CD4-positive, alpha-beta T cell treated with Interleukin-4 for 1 hour (primary cell): ENCODE measurements at places on chromosomes 6 and 20.

- DNase-seq = no peak
Observed at GRCh38 chr20:41245086-41245707, 72.3 kb downstream of the ZHX3 start.

DNA sequence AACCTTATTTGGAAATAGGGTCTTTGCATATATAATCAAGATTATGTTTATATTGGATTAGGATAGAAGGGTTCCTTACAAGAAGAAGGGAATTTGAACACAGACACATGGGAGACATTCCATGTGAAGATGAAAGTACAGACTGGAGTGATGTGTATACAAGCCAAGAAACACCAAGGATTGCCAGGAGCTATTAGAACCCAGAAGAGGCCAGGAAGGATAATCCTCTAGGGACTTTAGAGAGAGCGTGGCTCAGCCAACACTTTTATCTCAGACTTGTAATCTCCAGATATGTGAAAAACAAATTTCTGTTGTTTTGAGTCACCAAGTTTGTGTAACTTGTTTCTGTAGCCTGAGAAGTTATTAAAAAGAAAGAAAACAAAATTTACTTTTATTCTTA lies 1173.9 kb upstream of the CITED2 start:
- no peak for DNase-seq

DNA sequence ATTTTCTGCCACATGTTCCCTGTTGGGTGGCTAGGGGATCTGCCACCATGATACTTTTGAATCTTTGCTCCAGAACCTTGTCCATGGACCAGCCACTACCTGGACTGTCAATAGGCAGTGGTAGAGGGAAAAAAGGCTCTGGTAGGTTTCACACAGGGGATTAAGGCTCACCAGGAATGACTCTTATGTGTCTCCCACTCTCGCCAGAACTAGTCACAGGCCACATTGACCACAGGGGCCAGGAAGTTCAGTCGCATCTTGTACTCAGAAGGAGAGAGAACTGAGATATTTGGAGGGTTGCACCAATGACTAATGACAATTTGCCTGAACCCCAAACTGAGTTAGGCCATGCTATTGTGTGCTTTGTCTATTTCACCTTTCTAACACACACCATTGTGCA lies 23.6 kb upstream of the APCDD1L start:
- no peak for DNase-seq

DNA sequence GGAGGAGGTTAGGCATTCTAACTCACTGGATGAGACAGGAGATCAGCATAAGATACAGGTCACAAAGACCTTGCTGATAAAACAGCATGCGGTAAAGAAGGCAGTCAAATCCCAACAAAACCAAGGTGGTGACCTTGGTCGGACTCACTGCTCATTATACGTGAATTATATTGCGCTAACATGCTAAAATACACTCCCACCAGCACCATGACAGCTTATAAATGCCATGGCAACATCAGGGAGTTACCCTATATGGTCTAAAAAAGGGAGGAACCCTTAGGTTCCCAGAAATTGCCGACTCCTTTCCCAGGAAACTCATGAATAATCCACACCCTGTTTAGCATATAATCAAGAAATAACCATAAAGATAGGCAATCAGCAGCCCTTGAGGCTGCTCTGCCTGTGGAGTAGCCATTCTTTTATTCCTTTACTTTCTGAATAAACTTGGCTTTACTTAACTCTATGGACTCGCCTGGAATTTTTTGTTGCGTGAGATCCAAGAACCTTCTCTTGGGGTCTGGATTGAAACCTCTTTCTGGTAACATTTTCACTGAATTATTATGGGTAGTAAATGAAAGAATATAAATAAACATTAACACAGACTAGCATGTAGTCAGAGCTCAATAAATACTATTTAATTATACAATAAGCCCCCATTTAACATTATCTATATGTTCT lies 3.0 kb upstream of the LAMA4 start:
- no peak for DNase-seq

DNA sequence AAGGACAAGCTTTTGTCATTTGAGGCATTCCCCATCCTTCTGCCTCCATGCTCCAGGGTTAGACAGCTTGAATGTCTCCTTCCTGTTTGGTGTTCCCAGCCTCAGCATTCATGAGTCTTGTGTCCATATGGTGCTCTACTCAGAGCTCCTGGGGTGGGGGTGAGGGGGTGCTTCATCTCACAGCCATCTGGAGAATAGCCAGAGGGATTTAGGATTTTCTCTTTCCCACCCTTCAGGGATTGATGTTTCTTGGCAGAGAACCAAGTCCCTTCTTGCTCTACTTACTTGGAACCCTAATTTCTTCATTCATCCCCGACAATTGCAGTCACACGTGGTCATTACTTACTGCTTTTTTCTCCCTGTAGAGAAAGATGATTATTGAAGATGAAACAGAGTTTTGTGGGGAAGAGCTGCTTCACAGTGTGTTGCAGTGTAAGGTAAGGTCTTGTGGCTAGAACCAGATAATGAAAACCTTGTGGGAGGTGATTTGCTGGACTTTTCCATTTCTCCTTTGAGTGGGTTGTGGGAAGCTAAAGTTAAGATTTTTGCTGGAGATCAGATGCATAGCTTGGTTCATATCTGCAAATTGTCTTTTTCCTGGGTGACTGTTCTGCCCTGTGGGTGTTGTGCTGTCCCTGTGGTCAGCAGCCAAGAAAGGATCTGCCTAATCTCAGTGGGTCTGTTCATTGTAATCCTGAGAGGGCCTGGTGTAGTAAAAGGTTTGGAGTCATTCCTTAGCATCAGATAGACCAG lies 18.6 kb downstream of the CMTR1 start:
- no peak for DNase-seq

DNA sequence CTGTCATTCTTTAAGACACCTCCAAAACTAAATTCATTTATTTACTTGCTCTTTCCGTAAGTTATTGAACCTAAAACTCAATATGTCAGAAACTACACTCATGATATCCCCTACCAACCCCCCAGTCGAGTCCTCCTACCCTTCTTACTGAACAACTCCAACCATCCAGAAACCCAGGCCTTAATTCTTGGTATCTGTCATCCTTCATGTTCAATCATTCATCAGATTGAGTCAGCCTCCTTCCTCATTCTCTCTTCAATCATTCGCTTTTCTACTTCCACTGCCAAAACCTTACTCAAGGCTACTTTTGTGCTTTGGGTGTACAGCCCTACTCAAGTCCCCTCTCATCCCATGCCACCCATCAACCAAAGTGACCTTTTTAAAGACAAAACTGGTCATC lies 95.7 kb downstream of the SMLR1 start:
- no peak for DNase-seq

GRCh38 chr6:100160930-100161329 lies 166.9 kb upstream of the MCHR2 start:
- DNase-seq = no peak

DNA sequence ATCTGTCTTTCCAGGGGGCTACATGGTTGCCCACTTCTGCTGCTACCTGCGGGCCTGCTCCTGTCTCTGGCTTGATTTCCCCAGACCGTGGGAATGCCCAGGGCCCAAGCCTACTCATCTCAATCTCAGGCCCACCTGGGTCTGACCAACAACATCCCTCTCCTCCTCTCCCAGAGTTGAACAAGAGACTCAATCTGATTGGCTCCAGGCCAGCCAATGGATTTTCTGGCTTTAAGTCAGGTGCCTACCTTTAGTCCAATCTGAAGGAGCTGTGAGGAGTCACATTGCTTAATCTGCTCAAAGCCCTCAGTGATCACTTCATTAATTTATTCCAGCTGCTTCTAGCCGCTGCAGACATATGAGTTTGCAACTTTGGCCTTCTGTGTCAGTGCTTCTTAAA lies 162.4 kb upstream of the KCNG1 start:
- DNase-seq = no peak

DNA sequence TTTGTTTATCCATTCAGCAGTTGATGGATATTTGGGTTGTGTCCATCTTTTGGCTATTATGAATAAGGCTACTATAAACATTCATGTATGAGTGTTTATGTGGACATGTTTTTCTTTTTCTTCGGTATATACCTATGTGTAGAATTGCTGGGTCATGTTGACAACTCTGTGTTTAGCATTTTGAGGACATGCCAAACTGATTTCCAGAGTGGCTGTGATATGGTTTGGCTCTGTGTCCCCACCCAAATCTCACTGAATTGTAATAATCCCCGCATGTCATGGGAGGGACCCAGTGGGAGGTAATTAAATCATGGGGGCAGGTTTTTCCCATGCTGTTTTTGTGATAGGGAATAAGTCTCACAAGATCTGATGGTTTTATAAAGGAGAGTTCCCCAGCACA lies 439.7 kb downstream of the UTRN start:
- DNase-seq = no peak

- no peak for DNase-seq
Observed at GRCh38 chr20:50230871-50231560, 40.4 kb downstream of the CEBPB start.

DNA sequence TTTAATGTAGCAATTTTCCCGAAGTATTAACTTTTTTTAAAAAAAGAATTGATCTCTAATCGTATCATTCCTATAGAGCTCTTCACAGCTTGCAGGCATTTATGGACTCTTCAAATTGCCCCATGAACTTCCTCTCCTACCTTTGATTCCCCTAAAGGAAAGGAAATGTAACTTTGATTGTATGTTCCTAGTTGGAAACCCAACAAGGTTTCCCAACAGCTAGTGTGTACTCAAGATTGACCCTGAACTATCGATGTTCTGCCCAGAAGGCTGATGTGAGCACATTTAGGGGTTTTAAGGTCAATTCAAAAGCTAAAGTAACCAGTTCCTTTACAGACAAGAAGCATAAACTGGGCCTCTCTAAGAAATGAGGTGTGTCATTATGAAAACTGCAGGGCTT lies 491.7 kb downstream of the PTPRT start:
- no peak for DNase-seq

DNA sequence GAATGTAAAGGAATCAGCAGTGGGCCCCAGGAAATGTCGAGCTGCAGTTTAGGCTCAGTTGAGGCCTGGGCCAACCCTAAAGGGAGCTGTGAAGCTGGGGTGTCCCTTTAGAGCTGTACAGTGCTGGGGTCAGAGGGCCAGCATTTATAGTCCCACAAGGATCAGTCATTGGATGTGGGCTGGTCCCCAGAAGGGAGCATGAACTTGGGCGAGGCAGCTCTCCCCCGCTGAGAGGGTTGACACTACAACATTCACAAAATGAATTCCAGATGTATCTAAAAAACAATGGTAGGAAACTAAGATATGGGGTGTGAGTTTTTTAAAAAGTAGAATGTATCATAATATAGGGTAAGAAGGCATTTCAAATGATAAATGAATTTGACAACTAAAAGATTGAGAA lies 29.7 kb upstream of the TMX4 start:
- DNase-seq = no peak

GRCh38 chr6:35035481-35036030 lies 105.6 kb downstream of the TCP11 start:
- no peak for DNase-seq

DNA sequence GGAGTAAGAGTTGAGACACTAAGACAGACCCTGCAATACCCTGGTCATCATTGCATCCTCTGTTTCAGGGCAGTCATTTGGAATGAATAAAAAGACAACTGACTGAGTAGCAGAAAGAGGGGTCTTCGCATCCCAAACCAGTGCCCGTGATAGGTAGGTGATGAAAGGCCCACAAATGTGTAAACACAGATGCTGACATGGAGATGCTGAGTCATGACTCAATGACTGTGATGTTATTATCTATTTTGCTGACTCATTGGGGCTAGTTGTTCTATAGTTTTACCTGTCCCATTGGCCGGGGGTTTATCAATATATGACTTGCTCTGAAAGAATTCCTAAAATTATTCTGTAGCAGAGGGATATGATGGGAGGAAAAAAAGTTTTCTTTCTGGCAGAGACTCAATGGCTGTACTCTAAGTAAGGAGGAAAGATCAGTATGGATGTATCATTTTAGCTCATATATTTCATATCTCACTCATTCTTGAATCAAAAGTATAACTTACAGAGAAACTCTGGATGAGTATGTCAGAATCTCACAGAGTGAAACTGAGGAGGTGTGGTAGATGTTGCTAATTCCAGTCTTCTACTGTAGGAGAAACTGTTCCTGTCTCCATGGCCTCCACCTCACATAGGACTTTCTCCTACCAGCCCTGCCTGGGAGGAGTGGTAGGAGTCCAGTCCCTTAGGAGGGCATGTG lies 119.9 kb upstream of the PREP start:
- no peak for DNase-seq

DNA sequence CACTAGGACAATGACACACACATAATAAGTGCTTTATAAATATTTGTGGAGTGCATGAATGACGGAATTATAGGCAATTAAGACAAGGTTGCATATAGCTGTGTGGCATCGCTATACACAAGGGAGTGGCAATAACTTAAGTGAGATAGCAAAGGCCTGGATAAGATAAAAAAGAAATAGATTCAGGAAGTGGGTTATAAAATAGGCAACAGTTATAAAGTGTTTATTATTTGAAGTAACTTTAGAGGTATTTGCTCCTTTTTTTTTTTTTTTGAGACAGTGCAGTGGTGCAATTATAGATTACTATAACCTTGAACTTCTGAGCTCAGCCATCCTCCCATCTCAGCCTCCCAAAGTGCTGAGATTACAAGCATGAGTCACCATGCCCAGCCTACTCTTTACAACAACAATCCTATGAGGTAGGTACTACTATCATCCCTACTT lies 75.9 kb upstream of the LOC128125822 start:
- no peak for DNase-seq

GRCh38 chr6:38856492-38856891 lies 141.4 kb downstream of the DNAH8 start:
- DNase-seq = no peak

DNA sequence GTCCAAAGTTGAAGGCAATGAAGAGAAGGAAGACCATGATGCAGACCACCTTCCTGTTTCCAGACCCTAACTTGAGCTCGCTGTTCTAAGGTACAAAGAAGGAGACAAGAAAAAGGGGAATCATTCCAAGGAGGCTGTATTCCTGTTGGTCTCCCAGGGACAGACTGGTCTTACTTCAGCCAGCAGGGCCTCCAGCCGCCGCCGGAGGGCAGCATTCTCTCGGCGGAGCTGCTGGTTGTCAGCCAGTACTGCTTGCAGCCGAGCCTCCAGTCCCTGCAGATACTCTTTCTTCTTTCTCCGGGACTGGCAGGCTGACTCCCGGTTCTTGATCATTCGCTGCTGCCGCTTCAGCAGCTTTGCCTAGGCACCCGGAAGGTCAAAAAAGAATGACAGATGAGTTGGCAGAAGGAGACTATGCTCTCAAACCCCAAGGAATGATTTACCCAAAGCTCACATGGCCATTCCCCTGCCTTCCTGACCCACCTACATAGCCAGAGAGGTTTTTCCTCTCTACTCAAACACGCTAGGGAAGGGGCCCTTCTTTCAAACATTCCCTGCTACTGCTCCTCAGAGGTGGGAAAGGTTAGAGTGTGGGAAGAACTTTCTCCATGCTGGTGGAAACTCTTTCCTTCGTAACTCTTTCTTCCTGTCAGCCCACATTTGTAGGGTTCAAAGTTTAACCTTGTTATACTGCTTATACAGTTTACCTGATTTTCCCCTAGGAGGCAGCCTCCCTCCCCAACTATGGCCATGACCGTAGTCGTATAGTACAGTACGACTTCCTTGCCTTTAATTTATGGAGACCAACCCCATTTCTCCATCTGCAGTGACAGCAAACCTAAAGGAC lies 9.0 kb downstream of the ATF6B start:
- DNase-seq = peak; percentile 76

GRCh38 chr6:70310063-70310694 lies 7.3 kb upstream of the COL9A1 start:
- no peak for DNase-seq
